Stimulated activated CD8-positive, alpha-beta memory T cell treated with anti-CD3 and anti-CD28 coated beads, Interleukin-12 subunit alpha, Interleukin-12 subunit beta, amount 100 ng/mL, for 4 hours (primary cell): ENCODE measurements at places on chromosomes 6 and 20.

DNA sequence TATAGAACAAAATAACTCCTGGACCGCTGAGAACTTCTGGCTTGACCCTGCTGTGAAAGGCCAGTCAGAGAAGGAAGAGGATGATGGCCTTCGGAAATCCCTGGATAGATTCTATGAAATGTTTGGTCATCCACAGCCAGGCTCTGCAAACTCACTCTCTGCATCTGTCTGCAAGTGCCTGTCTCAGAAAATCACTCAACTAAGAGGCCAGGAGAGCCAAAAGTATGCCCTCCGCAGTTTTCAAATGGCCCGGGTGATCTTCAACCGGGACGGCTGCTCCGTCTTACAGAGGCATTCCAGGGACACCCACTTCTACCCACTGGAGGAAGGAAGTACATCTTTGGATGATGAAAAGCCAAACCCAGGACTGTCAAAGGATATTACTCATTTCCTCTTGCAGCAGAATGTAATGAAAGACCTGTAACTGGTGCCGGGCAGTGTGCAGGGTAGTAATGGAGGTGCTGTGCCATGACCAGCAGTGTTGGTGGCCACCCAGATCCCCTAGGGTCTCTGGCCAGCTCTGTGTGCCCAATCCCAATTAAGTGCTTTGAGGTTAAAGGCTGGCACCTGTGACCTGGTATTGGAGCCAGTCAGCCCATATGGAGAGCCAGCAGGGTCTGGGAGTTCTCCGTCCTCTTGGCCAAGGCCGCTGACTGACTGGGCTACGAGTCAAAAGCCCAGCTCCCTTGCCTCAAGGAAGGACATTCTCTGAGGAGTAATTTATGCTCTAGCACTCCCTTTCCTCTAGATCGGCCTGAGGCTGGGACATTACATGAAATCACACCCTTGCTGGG lies 87.1 kb downstream of the TRMT6 start:
- DNase-seq: no peak

DNA sequence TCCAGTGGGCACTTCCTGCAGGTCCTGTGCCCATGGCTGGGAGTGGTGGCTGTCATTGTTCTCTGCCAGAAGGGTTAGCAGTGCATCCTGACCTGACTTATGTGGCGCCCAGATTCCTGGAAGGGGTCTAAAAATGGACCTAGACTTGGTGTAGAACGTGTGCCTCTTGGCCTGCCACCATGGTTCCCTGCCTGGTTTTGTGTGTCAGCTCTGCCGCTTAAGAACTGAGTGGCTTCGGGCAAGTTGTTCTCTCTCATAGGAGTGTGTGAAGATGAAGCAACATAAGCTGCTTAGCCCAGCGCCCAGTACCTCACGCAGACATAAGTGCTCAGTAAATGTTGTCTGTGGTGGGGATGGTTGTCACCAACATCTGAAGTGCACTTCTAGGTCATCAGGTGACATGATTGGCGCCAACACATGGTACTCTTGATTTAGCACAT lies 52.1 kb downstream of the PTPN1 start:
- DNase-seq: no peak

DNA sequence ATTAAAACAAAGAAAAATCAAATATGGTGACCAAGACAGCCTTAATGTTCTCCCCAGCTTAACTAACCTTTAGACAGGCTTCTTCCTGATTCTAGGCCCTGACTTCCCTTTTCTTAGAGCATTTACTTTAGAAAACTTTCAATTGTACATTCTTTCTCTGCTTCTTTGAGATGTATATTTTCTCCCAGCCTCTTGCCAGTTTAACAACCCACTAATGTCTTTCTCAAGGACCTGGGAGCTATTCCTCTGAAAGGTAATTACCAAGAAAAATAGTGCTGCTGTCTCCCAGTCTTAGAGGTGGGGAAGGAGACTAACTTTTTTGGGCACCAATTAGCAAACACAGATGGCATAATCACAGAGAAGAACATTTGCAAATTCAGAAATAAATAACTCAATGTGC lies 62.8 kb upstream of the KCNQ5 start:
- no peak for DNase-seq

DNA sequence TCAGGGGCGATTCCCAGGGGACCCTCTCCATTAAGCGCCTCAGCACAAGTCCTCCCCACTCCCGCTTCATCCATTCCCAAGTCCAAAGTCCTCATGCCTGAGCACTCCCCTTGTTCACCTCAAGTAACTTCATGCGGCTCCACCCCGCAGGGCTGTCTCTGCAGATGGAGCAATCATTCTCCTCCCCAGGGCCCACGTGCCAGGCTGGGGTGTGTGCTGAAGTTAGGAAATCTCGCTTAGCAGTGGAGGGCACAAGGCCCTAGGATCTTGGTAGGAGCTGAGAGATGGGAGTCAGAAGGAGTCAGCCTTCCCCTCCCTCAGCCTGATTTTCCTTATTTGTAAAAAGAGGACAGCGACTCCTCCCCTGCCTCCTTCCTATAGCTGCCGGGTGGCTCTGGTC lies 3.5 kb downstream of the TGM3 start:
- no peak for DNase-seq

DNA sequence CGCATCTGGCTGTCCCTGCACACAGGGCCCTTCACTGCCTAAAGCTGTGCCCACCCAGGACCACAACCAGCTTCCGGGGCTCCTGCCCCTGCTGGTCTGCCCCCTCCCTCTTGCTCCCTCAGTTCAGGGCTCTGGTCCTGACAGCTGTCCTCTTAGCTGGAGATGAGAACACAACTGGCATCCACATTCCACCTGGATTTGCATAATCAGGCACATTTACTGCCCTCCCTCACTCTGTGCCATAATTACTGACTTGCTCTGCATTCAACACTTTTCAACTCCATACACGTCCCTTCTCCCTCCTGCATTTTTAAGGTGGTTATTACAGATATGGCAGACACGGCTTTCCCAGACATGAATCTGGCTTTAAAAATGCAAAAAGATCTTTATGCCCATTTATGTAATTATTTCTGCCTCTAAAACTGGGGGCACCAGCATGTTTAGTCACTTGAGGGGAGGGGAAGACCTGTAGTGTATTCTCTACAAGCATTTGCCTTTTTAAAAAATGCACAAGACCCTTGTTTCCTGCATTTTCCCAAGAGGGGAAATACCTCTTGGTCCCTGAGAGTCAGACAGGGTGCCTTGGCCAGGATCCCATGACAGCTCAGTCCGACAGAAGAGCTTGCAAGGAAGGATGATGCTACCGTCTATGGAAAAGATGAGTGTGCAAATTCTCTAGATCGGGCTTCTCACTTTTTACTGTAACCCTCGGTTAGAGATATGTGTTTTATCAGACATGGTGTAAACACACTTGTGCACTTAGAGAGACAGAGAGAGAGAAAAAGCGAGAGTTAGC lies 401.8 kb downstream of the PREX1 start:
- DNase-seq: no peak

GRCh38 chr6:29945281-29945820 lies 3.0 kb downstream of the HLA-A start:
- no peak for DNase-seq

DNA sequence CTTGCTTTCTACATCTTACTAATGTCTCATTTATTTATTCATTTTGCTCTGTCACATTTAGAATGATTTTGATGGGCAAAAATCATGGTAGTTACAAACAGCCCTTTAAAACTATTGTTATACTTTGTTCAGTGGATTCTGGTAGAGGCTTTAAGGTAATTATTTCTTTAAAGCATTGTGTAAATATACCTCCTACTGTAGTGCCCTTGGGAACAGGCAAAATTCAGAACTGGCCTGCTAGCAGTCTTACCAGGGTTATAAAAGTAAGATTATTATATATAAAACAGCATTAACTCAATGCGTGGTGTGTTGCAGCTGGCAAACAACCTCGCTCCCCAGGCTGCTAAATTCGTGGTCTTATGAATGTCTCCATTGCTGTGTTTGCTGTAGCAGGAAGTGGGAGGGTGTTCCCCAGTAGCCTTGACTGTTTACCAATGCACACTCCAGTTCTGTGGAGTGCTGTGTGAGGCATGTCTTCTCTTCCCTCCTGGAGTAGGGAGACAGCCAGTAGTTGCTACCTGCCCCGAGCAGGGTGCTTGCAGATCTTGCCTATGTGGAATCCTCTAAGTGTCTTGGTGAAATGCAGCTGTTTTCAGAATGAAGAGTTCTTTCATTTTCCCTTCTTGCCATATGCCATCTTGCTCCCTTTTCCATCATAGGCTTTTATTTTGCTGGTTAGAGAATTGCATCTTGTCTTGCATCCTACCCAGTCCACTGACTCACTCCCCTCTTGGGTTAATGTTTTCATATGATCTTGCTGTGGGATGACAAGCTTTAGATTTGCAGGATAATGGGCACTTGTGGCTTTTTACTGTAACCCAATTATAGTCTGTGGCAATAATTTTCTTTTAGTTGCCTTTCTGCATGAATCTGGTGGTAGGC lies 45.3 kb downstream of the IGF2R start:
- no peak for DNase-seq

- DNase-seq: no peak
Observed at GRCh38 chr6:43699564-43700186, 12.1 kb upstream of the MRPS18A start.

DNA sequence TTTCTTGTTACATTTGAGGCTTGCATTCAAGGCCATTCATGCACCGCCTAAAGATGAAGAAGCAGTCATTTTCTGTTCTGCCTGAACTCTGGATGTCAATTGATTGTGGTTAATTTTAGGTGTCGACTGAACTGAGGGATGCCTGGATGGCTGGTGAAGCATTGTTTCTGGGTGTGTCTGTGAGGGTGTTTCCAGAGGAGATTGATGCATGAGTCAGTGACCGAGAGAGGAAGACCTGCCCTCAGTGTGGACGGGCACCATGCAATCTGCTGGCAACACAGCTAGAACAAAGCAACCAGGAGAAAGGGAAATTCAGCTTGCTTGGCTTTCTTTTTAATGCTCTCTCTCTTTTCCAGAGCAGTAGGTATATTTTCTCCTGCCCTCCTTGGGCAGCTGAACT lies 164.1 kb upstream of the ECI2 start:
- DNase-seq: no peak

DNA sequence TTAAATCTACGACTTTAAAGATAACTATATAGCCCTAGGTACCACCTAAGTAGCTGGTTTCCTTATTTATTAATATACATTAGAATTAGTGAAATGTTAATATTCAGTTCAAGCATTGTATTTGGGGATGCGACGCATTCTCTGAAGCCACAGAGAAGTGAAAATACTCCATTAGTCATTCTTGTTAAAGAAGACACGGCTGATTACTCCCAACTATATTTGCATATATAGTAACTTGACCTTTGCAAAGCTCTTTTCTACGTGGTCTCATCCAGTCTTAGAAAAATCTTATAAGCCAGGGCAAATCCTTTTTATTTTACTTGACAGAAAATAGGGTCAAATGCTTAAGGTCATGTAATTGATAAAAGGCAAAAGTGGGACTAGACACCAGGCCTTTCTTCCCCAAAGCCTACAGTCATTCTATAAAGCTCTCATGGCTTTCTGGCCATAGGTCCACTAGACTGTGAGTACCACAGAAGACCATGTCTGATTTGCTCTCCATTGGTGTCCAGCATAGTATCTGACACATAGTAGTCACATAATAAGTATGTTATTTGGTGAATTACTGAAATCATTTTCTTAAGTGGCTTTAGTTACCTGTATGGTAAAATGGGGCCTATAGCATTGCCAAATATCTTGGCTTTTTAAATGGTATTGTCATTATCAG lies 11.3 kb downstream of the ZHX3 start:
- DNase-seq: no peak

DNA sequence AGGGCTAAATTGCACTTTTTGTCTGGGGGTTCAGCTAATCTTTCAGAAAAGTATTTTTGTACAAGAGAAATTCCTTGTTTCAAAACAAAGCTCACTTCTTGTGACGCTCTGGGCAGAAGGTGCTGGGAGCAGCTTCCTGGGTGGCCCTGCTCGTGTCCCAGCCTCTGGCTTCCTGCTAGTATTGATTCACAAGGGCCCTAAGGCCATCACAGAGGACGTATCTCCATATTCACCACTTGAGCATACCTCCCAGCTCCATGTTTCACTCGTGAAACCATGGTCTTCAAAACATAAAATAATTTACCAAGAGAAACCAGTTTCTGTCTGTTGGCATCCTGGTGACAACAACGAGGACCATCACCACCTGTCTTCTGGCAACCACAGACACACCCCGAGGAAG lies 49.1 kb downstream of the SYNDIG1 start:
- no peak for DNase-seq

DNA sequence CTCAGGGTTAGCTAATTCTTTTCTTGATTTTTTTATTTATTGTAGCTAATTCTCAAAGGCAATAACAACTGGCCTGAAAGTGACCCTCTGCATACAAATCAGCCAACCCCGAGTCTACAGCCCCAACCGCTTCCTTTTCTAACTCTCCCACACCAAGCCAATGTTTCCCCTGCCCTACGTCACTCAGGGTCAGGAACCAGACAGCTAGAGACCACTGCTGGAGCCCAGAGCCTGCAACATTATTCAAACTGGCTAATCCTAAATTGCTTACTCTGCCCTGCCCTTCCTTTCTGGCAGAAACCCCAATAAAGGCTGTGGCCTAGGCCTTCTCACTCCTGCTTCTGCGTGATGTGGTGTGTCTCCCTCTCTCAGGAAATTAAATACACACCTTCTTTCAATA lies 320.7 kb downstream of the CBLN4 start:
- DNase-seq: no peak

DNA sequence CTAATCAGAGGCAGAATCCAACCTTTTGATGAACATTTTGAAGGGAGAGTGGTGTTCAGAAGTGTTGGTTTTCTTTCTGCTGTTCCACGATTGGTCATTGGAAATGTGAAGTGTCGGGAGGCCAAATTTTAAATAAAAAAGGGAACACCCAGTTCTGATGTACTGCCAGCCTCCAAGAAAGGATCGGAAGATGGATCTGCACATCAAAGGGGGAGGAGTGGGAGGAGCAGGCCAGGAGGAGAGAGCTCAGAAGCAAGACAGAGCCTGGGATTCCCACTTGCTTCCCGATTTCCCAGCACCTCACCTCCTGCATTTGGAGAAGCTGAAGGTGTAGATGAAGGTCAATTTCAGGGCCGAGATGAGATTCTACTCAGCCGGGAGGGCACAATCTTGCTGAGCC lies 55.9 kb upstream of the NAA20 start:
- no peak for DNase-seq

DNA sequence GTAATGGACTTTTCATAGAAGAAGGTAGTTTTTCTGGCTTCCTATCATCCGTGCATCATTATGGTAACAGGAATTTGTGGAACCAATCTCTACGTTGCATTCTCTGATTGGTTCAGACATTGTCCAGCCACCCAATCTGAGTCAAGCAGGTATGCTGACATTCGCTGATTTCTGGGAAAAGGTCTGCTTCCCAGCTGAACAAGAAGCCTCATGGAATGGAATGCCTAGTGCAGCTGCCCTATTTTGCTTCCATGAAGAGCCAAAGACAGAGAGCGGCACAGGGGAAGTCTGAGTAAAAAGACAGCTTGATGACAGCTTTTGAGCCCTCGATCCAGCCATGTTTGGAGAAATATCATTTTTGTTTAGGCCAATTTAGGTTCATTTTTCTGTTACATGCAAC lies 38.5 kb upstream of the TXLNB start:
- DNase-seq: no peak

GRCh38 chr6:118641042-118641441 lies 10.3 kb downstream of the CEP85L start:
- no peak for DNase-seq
